Dorsolateral prefrontal cortex (tissue), 122 donors: ENCODE measurements at places on chromosomes 6 and 20.

- DNase-seq: no peak
Measured at GRCh38 chr20:8413691-8414090, 281.6 kb downstream of the PLCB1 start.

- DNase-seq: no peak
Measured at GRCh38 chr6:34795836-34796425, 4.0 kb downstream of the BLTP3A start.

GRCh38 chr6:33543116-33543515 lies 37.0 kb downstream of the BAK1 start:
- DNase-seq: no peak

- no peak for DNase-seq
Measured at GRCh38 chr6:52664991-52665686, 5.8 kb upstream of the TMEM14A start.

GRCh38 chr6:5361396-5361795 lies 100.1 kb downstream of the FARS2 start:
- no peak for DNase-seq

- no peak for DNase-seq
Measured at GRCh38 chr6:157385482-157385881, 4.5 kb downstream of the ZDHHC14 start.

DNA sequence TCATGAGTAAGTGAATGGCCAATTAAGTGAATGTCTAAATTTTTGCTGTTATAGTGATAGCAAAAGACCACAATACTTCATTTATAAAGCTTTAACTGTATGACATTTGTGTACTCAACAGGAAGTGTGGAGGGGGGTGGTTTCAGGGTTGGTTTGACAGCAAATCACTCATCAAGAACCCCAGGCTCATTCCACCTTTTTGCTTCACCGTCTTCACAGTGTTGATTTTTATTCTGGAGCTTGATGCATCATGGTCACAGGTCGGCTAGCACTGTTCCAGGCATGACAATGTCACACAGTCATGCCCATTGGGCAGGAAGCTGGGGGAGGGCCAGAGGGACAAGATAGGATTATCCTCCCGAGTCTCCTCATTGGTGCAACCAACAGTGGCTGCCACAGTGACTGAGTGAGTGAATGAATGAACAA lies 75.0 kb downstream of the MDGA1 start:
- no peak for DNase-seq

DNA sequence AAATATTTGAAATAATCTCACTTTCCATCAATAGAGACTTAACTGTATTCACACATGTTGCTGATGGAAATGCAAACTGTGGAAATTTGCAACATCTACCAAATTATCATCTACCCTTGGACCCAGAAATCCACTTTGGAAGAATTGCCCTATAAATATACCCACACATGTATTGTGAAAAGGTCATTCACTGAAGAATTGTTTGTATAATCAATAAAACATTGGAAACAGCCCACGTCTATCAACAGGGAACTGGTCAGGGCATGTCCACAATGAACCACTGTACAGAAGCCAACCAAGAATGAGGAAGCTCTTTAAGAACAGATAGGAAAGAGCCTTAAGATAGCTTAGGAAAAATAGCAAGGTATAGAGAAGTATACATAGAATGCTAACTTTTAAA lies 36.2 kb downstream of the PXDC1 start:
- no peak for DNase-seq

DNA sequence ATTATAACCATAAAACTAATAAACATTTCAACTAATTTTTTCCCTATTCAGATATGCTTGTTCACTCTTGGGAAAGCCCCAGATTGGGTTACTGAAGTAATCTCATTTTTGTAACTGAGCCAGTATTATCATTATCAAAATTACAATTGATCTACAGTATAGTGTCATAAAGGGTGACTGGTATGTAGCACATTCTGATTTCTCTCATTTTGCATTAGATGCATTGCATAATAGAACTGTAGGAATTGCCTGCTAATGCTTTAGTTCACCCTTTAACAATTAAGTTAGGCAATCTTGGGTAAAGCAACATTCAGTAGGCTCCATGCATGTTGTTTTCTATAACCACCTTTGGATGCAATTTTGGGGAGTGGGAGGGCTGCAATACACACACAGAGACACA lies 150.8 kb upstream of the FLRT3 start:
- no peak for DNase-seq

GRCh38 chr6:106495014-106495413 lies 134.3 kb downstream of the RTN4IP1 start:
- DNase-seq: no peak

GRCh38 chr6:52499026-52499425 lies 77.8 kb downstream of the TRAM2 start:
- no peak for DNase-seq

DNA sequence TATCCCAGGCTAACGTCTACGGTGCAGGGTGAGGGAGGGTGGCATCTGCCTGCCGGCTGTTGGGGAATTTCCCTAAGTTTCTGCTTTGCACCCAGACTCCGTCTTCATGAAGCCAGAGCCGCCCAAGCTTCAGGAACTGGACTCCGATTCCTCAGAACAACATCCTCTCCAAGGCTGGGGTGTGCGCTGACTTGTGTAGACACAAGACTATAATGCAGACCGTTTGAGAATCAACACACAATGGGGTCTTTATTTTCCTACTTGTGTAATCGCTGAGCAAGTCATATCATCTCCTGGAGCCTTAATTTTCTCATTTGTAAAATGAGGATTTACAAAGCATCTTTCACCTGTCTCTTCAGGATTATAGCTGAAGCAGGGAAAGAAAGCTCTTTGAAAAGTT lies 160.5 kb upstream of the AGPAT4 start:
- no peak for DNase-seq

DNA sequence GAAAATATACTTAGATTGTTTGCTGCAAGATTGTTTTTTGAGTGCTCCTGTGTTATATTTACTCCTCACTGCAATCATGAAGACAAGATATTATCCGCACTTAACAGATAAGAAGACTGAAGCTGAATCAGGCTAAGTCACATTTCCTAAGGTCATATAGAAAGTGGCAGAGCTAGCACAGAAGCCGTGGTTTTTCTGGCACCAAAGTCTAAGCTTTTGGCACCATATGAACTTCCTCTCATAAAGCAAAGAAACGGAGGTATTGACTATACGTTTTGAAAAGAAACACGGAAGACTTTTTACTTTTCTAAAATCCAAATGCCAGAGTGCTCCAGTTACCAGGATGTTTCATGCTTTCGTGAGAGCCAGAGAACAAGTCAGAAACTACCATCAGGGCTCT lies 9.3 kb upstream of the DTD1 start:
- no peak for DNase-seq

GRCh38 chr6:45791211-45792168 lies 224.2 kb downstream of the CLIC5 start:
- no peak for DNase-seq

- no peak for DNase-seq
Measured at GRCh38 chr6:110414669-110415068, 706 bp downstream of the DDO start.

- DNase-seq: no peak
Measured at GRCh38 chr20:12012241-12013222, 94.8 kb downstream of the BTBD3 start.

DNA sequence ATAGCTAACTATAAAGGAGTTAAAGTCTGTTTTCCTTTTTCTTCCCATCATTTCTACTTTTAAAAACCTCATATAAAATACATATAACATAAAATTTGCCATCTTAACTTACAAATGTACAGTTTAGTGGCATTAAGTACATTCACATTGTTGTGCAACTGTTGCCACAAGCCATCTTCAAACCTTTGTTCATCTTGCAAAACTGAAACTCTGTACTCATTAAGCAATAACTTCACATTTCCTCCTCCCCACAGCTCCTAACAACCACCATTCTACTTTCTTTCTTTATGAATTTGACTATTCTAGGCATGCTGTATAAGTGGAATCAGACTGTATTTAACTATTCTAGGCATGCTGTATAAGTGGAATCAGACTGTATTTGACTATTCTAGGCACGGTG lies 4.5 kb downstream of the CCDC170 start:
- no peak for DNase-seq

GRCh38 chr20:45500022-45500421 lies 15.4 kb downstream of the SPINT3 start:
- no peak for DNase-seq

GRCh38 chr20:4082406-4083097 lies 67.2 kb upstream of the RNF24 start:
- DNase-seq: no peak

DNA sequence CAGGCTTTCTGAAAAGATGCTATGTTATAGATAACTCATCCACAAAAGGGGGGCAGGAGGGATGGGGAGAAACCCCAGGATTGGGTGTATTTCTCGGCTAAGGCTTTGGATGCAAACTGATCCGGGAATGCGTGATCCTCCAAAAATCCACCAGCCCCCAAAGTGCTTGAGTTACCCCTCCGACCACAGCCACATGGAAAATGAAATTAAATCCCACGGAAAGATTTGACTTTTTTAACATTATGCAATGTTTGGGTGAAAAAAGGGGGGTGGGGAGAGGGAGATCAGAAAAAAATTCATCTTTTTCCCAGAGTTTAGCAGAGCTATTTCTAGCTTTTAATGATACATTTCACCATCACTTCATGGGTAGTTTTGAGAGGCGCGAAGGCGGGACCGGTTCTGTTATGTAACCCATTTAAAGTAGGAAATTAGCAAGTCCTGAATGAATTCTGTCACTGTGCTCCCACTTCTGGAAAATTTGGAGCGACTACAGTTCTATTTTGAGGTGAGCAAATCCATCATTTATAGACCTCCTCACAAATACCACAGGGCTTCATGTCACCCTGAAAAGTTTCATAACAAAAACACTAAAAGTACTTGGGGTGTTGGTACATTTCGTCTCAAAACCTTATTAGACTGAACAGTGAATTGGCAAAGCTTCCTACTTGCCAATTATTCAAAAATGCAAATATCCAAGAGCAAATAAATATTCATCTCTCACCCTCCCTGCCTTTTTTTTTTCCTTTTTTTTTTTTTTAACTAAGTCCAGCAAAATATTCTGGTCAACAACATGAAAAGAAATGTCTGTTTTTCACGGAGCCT lies 51.9 kb upstream of the NFATC2 start:
- peak; percentile 55 for DNase-seq

DNA sequence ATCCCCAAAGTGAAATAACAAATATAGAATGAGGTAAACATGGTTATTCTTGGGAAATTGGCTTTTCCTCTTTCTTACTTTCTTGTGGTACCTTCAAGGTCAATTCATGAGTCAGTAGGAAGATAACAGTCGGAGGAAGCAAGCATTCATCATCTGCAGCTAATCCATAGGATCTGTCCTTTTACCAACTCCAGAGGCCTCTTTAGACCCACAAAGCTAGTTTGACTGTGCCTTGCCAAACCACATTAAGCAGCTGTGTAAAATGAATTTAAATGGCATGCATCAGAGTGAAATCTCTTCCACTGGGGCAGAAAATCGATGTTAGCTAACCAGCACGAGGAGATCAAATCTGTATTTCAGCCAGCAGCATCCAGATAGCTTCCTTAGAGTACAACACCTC lies 171.3 kb downstream of the TMEM242 start:
- no peak for DNase-seq

DNA sequence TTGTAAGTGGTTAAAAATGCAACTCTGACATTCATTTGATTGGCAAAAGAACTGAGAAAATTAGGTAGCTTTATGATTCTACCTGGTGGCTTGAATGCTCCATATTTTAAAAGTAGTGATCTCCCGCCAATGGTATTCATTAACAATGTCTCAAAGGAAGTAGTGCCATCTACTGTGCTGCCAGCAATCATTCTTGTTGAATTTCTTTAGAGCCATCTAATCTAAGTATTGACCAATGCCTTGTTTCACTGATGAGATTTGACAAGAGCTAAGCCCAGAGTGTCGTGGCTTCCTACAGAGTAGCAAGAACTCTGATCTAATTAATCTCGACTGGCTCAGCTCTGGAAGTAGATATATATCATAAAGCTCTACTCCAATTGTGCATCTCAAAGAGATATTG lies 696.7 kb downstream of the C6orf118 start:
- no peak for DNase-seq

GRCh38 chr20:31962761-31963160 lies 5.2 kb upstream of the XKR7 start:
- no peak for DNase-seq

DNA sequence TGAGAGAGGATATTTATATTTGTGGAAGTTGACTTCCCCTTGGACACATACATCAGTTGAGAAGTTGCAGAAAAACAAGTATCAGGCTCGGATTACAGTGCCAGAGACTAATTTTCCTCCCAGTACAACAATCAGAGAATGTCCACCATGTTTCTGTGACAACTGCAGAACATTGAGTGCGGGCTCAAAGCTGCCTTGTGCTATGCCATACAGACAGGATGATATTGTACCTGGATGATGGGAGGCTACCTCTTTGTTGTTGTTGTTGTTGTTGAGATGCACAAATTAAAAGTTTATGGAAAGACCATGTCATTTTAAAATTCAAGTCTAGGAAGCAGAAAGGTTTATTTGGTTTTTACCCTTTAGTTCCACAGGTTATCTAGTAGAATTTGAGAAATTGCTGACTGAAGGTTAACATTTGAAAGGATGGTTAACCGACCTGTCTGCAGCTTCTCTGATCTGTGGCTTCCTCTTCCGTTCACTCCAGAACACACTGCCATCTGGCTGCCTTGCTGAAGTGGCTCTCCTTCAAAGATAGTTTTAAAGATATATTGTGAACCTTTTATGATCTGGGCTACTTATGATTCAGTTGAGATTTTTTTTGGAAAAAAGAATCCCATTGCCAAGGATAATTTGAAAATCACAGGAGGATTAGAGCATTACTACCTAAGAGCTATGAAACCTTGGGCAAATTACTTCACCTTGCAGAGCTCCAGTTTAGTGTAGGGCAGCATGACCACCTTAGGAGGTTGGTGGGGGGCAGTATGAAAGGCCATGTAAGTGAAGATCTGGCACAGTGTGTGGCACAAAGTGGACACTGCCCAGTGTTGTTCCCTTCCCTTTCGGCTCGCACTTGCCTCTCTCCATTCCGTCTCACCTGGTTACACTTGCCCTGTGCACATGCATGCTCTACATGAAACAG lies 15.9 kb downstream of the TMEM200A start:
- no peak for DNase-seq

- DNase-seq: no peak
Measured at GRCh38 chr6:155116571-155116910, 121.4 kb downstream of the TIAM2 start.

GRCh38 chr20:2524709-2525506 lies 11.5 kb upstream of the TMC2 start:
- peak; percentile 58 for DNase-seq

DNA sequence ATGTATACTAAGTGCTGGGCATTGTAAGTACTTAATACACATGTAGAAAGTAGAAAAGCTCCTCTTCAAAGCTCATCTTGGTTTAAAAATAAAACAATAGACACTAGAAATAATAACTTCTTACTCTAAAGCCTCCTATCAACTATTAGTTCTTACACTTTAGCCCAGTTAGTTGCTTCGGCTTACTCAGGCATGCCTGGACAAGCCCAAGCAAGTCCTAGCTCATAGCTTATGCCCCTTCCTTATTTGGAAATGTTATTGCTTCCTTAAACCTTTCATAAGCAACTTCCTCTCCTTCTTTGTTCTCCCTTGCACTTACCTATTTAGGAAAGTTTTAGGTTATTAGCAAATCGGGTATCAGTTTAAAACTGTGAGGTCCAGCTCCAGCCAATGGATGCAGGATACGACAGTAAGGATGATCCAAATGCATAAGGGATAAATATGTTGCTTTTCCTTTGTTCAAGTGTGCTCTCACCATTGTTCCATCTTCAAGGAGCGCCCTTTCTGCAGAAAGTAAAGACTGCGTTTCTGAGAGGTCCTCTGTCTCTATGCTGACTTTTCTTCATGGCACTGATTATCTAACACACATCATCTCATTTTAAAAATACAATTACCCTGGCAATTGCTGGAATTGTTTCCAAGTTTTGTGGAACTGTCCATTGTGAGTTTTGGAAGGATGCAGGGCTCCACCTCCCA lies 12.3 kb downstream of the TMEM30A start:
- no peak for DNase-seq
